HFFc6 (cell line): ENCODE measurements at places on chromosomes 1 and 21. TPM values are rescaled to one million over a fixed set of nuclear protein-coding genes. Genes with fewer than 3 reads are reported as not detected.

FCRL6 gene
- not detected in 3 replicates for total RNA-seq

SNAP47 gene
- 27.1 to 30.6 TPM (median 29.5 TPM) in 3 replicates for total RNA-seq

TMCC2 gene
- 3.4 and 3.9 TPM in 2 replicates for total RNA-seq

MARK1 gene
- not detected in 3 replicates for total RNA-seq

FBLIM1 gene
- 106 to 123 TPM (median 115 TPM) in 3 replicates for total RNA-seq

DIRAS3 gene
- 1.0 to 2.3 TPM (median 1.9 TPM) in 3 replicates for total RNA-seq

KCNN3 gene
- not detected in 2 replicates for total RNA-seq

TSPAN1 gene
- 0.94 to 2.1 TPM (median 1.0 TPM) in 3 replicates for total RNA-seq

CZIB gene
- 44.6 to 53.4 TPM (median 47.3 TPM) in 3 replicates for total RNA-seq

CD247 gene
- not detected in 3 replicates for total RNA-seq

LIN28A gene
- total RNA-seq, result not detected in 3 replicates

LDLRAD2 gene
- 0.13 TPM in 1 of 2 replicates, not detected in the other for total RNA-seq

NBPF6 gene
- not detected in 3 replicates for total RNA-seq

PIGK gene
- total RNA-seq, result 54.2 to 77.9 TPM (median 57.1 TPM) in 3 replicates

F5 gene
- total RNA-seq, result not detected in 3 replicates

RAB3B gene
- 144 to 161 TPM (median 149 TPM) in 3 replicates for total RNA-seq

SERINC2 gene
- total RNA-seq, result 200 to 248 TPM (median 247 TPM) in 3 replicates

RIMS3 gene
- total RNA-seq, result 0.03 to 0.05 TPM (median 0.03 TPM) in 3 replicates

SIPA1L2 gene
- 0.05 TPM in 1 of 3 replicates, not detected in the others for total RNA-seq

GJA4 gene
- total RNA-seq, result not detected in 3 replicates

SPRR1B gene
- total RNA-seq, result not detected in 3 replicates

SRSF10 gene
- total RNA-seq, result 76.7 to 100 TPM (median 90.0 TPM) in 3 replicates

GPR37L1 gene
- not detected in 3 replicates for total RNA-seq

TMPRSS15 gene
- total RNA-seq, result not detected in 3 replicates

SUMO3 gene
- total RNA-seq, result 115 to 151 TPM (median 124 TPM) in 3 replicates

HSD3B2 gene
- not detected in 3 replicates for total RNA-seq

JAM2 gene
- total RNA-seq, result 0.15 to 0.21 TPM in 2 of 3 replicates, not detected in the other

FCGR2B gene
- not detected in 3 replicates for total RNA-seq

ACKR1 gene
- not detected in 3 replicates for total RNA-seq

FAM167B gene
- 1.5 to 2.4 TPM (median 2.1 TPM) in 3 replicates for total RNA-seq

GBP6 gene
- total RNA-seq, result not detected in 3 replicates

NBPF19 gene
- 8.8 to 9.0 TPM (median 8.8 TPM) in 3 replicates for total RNA-seq

MPL gene
- total RNA-seq, result not detected in 3 replicates

FMO3 gene
- total RNA-seq, result 0.13 to 0.46 TPM in 2 of 3 replicates, not detected in the other

NR1I3 gene
- total RNA-seq, result not detected in 3 replicates

CAMK1G gene
- total RNA-seq, result 4.6 to 8.7 TPM (median 7.6 TPM) in 3 replicates

FAM89A gene
- total RNA-seq, result 2.9 to 3.5 TPM (median 3.1 TPM) in 3 replicates

LAMC2 gene
- total RNA-seq, result 2.0 to 2.3 TPM (median 2.2 TPM) in 3 replicates

PTGFRN gene
- total RNA-seq, result 0.03 TPM in 1 of 3 replicates, not detected in the others

SZRD1 gene
- total RNA-seq, result 228 to 246 TPM (median 232 TPM) in 3 replicates

CMPK1 gene
- 118 to 142 TPM (median 128 TPM) in 3 replicates for total RNA-seq

AK2 gene
- total RNA-seq, result 160 to 176 TPM (median 163 TPM) in 3 replicates

NAXE gene
- total RNA-seq, result 74.0 and 74.9 TPM in 2 replicates

TMPRSS2 gene
- total RNA-seq, result not detected in 2 replicates

DEPDC1 gene
- 16.7 to 41.7 TPM (median 32.8 TPM) in 3 replicates for total RNA-seq

TEX38 gene
- not detected in 3 replicates for total RNA-seq

TRAF3IP3 gene
- 0.63 TPM in 1 of 3 replicates, not detected in the others for total RNA-seq
